Esophagus squamous epithelium (tissue), 5 donors: ENCODE measurements at places on chromosomes 5 and 9.

- no peak for DNase-seq
Measured at GRCh38 chr9:12908895-12909294, 134.1 kb downstream of the LURAP1L start.

DNA sequence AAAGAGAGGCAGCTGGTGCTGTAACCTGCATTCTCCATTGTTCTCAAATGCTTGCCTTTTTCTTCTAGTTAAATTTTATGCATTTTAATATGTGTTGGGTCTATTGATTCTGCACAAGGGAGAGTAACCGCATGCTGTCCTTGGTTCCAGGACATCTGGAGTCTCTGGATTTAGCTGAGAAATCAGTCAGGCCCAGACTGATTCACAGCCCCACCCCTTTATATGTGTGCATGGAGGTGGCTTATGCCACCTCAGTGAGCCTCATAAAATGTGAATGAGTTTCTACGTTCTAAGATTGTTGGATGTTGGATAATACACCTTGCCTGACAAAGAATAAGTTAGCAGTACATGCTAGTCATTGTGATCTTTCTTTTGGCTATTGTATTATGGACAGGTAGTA, 110.1 kb upstream of the PANK3 start:
- no peak for DNase-seq

- DNase-seq, result no peak
Measured at GRCh38 chr5:73151766-73152410, 21.1 kb upstream of the TMEM174 start.

DNA sequence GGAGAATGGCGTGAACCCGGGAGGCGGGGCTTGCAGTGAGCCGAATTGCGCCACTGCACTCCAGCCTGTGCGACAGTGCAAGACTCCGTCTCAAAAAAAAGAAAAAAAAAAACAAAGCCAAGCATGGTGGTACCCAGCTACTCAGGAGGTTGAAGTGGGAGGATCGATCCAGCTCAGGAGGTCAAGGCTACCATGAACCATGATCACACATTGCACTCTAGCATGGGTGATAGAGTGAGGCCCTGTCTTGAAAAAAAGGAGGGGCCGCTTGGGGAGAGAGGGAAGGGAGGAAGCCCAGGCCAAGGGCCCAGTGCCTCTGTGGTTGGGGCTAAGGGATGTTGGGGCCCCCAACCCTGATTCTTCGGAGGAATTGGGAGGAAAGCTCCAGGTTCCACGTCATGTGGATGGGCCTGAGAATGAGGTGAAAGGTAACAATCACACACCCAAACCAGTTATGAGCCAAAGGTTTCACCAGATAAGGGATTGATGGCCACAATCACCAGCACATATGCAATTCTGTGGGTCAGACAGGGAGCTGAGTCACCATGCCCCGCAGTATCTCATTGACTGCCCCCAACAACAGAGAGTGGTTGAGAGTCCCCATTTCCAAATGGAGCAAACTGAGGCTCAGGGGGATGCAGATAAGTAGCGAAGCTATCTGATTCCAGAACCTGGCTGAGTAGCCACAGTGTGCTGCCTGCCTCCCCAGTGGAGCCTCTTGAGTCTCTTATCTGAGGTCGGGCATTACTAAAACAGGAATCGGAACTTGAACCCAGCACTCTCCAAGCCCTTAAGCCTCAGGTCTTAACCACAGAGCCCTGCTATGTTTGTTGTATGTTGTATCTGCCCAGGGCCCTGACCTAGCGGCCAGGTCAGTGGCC, 20.5 kb downstream of the SWI5 start:
- no peak for DNase-seq

GRCh38 chr5:29811914-29812679, 1381.4 kb upstream of the CDH6 start:
- no peak for DNase-seq

- DNase-seq, result no peak
Measured at GRCh38 chr9:95061916-95062595, 255.5 kb downstream of the FANCC start.

DNA sequence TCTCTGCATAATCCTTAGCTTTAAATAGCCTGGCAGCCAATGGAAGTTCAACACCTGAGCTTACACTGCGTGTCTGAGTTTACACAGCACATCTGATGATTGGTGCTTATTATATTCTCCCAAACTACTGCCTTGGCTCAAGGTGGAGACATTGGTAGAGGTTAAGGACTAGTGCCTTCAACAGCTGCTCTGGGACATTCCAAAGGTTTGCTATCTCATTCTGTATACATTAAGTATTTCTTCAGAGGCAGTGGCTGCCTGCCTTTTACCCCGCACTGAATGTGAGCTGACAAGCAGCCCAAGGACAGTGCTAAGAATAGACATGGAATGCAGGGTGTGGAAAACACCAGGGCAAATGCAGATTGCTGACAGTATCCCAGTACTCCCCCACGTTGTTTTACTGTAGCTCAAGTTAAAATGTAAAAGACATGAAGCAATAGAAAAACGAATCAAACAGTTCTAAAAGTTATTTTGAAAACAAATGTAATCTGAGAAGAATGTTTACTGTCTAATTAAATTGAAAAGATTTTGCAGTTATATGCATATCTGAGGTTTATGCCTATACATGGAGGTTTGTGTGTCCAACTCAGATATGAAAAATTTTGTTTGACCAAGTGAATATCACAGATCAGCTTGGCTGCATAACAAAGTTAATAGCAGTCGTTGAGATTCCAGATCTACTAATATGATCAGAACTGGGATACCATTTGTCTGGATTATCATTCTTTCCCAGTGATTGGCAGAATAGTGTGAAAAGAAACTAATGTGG, 1.8 kb downstream of the HSPB3 start:
- no peak for DNase-seq

- no peak for DNase-seq
Measured at GRCh38 chr9:81814794-81815464, 113.3 kb upstream of the SPATA31D4 start.

GRCh38 chr5:32450952-32451351, 6.4 kb upstream of the ZFR start:
- no peak for DNase-seq

GRCh38 chr9:74095925-74096324, 401.2 kb upstream of the RORB start:
- no peak for DNase-seq

- DNase-seq, result no peak
Measured at GRCh38 chr9:123616707-123617106, 260.7 kb downstream of the CRB2 start.

- DNase-seq, result no peak
Measured at GRCh38 chr5:128596071-128596470, 58.0 kb upstream of the FBN2 start.

DNA sequence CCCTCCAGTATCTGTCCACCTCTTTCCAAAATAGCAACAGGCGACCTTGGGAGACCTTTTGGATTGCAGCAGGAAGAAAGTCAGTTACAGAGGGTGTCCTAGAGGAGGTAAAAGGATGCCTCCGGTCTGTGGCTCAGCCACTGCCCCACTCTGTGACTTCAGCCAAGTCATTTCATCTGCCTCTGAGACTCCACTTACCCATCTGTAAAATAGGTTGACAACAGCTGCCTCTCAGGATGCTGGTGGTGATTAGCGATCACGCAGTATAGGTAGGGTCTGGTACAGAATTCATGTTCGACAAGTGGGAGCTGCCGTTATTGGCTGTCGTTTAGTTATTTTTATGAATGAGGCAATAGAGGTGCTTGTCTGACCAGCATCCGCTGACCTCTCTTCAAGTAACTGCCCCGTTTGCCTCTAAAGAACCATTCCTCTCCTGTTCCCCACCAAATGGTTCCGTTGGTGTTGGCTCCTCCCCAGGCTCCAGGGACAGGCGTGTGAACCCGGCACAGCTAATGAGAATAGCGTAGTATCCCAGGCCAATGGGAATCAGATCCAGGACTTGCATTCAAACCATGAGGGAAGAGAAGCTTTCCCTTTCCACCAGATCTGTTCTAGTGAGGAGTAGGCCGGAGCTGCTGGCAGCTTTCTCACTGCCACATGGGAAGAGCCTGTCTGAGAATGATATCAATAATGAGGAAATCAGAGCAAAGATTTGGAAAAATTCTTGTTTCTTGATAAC, 64.1 kb downstream of the SMIM23 start:
- no peak for DNase-seq

DNA sequence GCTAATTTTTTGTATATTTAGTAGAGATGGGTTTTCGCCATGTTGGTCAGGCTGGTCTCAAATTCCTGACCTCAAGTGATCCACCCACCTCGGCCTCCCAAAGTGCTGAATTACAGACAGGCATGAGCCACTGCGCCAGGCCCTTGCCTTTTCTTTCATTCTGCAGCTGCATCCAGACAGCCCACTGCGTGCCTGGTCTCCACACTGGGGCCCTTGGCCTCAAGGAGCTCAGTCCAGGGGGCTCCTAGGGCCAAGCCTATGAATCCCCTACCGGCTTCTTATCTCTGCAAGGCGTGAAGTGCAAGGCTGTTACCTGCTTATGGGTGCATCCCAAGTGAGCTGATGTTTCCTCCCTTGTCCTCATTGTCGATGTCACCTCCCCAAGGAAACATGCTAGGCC, 78.8 kb downstream of the CSNK1A1 start:
- no peak for DNase-seq

DNA sequence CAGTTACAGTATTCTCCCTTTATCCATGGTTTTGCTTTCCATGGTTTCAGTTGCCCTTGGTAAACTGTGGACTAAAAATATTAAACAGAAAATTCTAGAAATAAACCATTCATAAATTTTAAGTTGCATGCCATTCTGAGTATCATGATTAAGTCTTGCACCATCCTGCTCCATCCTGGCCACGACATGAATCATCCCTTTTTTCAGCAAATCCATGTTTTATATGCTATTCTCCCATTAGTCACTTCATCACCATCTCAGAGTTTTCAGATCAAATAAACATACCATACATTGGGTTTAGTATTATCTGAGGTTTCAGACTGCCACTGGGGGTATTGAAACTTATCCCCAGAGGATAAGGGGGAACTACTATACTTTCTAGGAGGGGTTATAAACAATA, 234.4 kb upstream of the ATP10B start:
- no peak for DNase-seq

DNA sequence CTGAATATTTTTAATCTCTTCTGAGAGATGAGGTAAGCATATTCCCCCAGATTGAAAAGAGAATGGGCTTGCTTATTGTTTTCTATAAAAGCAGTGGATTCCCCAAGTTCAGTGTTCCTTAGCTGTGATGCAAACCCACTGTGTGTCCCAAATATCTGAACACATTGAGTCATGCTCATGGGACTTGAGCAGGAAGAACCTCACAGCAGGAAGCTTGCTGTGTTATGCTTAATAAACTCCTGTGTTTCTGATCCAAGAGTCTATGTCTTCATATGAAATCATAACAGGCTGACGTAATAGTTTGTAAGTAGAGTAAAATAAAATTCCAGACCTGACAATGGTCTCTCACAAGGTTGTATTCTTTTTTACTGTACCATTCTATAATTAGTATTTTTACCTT, 24.8 kb upstream of the LOX start:
- no peak for DNase-seq

- DNase-seq, result no peak
Measured at GRCh38 chr5:10384483-10384882, 31.0 kb downstream of the MARCHF6 start.

DNA sequence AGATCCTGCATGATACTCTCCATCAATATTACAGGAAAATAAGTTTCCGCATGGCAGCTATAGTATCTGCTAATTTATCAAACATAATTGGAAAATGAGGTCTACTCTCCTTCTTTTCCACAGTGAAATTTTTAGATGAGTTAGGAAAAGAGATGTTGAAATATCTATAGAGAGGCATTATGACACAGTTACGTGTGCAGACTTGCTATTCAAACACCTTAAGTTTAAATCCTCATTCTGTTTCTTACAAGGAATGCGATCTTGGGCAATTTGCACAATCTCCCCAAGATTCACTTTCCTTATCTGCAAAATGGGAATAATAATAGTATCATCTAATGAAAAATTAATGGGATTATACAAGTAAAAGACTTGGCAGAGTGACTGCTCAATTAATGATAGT, 91.7 kb upstream of the SLCO6A1 start:
- no peak for DNase-seq

- DNase-seq, result no peak
Measured at GRCh38 chr9:4114569-4115505, 185.0 kb downstream of the GLIS3 start.

GRCh38 chr9:34413231-34413852, 36.6 kb upstream of the MYORG start:
- no peak for DNase-seq

GRCh38 chr9:36929350-36929675, 104.8 kb downstream of the PAX5 start:
- DNase-seq, result no peak

DNA sequence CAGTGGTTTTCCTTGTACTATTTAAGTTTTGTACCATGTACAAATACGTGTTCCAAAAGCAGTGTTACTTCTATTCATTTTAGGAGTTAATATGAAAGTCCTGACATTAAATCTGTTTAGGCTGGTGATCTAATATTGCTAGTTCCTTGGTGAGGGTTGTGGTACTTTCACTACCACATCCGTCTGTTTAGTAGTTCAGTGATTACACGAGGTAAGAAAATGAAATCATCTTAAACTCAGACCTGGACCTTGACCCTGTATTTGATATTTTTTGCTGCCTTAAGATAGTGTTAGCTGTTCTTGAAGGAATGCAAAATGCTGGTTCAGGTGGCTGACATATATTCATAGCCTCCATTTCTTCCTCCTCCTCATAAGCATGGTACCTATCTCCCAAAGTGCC, 50.3 kb downstream of the MTAP start:
- no peak for DNase-seq

GRCh38 chr9:91623004-91623403, 199.4 kb upstream of the NFIL3 start:
- no peak for DNase-seq

- no peak for DNase-seq
Measured at GRCh38 chr5:171755354-171755821, 30.2 kb upstream of the SMIM23 start.

- DNase-seq, result no peak
Measured at GRCh38 chr5:168679515-168679920, 100.3 kb upstream of the PANK3 start.

DNA sequence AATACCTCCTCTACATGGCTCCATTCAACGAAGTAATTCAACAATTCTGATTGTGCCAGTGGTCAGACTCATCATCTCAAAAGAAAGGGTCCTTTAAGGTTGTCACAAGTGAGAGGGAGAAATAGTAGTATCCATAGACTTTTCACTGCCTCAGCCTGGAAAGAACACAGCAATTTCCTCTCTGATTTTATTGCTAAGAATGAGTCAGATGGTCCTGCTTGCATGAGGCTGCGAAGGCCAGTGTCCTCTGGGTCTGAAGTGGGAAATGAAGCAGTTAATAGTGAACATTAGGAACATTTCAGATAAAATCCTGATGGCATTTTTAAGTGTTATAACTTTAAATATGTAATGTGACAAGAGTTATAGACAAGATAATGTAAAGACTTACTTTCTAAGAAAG, 979.0 kb downstream of the EFNA5 start:
- DNase-seq, result no peak

GRCh38 chr9:68482548-68482947, 58.1 kb downstream of the TMEM252 start:
- DNase-seq, result no peak

DNA sequence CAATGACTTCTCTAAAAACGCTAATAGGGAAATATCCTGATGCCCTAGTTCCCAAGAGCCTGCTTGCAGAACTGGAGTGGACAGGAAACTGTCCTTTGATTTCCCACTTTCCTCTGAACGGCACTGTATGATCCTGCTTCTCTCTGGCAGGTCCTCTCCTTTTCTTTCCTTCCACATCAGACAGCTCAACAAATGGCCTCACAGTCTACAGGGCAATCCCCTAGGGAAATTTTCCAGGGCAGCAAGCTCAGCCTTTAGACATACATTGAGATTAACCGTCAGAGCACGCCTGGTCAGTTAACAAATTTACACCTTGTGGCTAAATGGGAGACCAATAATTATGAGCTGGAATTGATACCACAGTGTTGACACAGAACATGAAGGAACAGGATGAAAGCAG, 164.9 kb downstream of the SLC24A2 start:
- no peak for DNase-seq
